ENCODE measurements at places on chromosomes 6 and 20.
A peak's percentile ranks its signal among the peaks of the same experiment; 100 is the strongest.

DNA sequence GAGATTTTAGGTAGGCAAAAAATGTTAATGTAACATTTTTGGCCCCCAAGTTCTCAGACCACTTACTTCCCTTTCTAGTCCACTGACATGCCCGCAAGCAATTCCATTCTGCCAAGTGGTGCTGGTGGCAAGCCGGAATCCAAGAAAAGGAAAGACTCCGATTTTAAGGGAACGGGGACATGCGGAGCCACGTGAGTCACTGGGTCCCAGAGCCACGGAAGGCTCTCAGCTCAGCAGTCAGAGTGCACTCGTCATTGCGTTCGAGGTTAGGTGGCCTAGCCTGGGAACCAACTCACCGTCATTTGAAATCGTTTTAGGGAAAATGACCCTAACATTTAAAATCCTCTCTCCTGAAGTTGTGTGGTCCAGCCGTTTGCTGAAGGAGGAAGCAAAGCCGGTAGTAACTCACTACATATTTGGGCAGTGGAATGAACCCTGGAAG, 711 bp upstream of the SIRT5 start:
- DNase-seq, result peak; percentile 58

- DNase-seq, result no peak
Measured at GRCh38 chr20:22834651-22835256, 200.4 kb upstream of the SSTR4 start.

GRCh38 chr6:142373268-142374090, 71.7 kb downstream of the ADGRG6 start:
- no peak for DNase-seq

DNA sequence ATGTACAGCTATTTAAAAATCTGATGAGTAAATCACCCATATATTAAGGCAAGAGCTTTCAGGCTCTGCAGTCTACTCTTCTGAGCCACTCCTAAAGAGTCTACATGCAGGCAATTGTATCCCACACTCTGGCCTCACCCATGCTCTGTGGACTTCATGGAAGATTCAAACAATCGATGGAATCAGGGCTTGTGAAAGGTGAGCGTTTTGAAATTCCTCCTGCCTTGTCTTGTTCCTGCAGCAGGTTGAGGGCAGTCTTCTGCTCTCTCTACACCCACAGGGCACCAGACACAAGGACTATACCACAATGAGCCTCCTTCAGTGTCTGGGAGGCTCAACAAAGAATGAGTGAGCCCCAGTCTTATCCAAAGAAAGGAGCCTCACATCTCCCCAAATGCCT, 51.1 kb downstream of the TBC1D7 start:
- no peak for DNase-seq

DNA sequence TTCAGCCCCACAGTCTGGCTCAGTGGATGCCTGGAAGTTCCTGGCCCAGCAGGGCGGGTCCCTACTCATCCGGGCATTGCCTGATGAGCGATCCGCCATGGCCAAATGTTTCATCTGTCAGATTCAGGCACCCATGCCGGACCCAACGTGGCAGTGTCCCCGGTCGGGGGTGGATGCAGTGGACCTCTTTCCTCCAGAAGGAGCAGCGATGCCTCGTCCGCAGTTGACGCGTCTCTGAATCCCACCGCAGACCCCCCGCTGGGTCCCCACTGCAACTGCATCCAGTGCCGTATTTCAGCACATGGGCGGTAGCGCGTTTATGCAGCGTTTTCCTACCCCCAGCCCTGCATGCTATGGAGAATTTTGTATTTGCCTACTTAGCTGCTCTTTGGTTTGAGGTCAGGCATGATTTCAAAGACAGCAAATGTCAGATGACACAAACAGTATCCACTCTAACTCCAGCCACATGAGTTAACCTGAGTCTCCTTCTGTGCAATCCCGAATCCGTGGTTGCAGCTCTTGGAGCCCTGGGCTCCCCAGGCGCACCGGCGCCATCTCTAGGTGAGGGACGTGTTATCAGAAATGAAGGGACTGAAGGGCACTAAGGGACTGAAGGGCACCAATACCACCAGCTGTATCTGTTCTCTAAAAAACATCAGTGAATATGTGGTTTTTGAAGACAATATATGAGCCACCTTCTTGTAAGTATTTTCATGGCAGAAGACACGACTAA, 72.6 kb upstream of the THBS2 start:
- no peak for DNase-seq

DNA sequence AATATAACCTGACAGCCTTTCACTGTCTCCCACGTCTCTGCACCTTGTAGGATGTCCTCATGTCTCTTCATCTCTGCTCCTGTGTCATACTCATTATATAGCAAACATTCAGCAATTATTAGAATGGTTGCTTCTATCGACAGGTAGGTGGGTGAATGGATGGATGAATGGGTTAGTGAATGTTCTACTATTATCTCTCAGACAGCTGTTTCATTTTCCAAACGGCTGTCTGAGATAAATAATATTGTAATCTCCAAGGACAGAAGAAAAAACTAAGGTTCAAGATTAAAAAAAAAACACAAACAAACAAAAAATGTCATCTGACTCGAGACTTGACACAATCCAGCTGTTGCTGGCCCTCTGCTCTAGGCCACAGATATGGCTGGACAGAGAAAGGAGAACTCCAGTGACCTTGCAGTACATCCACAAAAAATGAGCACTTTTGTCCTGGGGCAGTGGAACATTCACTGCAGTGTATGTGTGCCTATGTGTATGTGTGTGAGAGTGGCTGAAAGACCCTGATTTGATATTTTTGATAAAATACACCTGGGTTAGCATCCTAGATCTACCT, 2.1 kb downstream of the HNF4A start:
- no peak for DNase-seq

DNA sequence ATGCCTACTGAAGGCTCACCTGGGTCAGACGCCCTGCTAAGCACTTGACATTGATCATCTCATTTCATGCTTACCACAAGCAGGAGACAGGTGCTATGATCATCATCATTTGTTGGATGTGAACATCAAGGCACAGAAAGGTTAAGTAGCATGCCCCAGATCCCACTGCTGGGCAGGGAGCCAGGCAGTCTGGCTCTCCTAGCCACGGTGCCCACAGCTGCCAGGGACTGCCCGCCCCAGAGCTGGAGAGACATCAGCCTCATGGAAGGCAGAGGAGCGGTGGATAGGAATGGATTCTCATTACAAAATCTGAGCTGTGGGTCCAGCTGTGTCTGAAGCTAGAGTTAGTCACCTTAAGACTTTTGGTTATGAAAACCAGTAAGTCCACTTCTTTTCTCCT, 3.6 kb downstream of the SULF2 start:
- no peak for DNase-seq

- no peak for DNase-seq
Measured at GRCh38 chr20:43183536-43184070, 6.1 kb downstream of the PTPRT start.

DNA sequence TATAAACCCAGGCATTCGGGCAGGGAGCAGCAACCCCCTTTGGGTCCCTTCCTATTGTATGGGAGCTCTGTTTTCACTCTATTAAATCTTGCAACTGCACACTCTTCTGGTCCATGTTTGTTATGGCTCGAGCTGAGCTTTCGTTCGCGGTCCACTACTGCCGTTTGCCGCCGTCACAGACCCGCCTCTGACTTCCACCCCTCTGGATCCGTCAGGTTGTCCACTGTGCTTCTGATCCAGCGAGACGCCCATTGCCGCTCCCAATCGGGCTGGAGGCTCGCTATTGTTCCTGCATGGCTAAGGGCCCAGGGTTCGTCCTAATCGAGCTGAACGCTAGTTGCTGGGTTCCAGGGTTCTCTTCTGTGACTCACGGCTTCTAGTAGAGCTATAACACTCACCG, 111.3 kb downstream of the TMEM170B start:
- no peak for DNase-seq

DNA sequence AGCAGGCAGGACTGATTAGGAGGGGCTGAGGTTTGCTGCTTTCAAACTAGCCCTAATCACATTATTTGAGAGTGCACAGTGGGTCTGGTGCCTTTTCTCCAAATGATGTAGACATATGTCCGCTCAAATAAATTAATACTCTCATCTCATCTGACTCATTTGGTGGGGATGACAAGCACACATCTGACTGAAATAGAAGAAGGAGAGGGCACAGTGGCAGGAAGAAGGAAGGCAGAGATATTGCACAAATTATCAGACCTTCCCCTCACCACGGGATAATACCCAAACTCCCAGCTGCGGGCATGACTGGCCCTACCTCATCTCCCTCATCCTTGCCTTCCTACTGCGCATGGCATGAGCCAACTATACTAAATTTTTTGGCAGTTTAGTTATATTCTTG, 33.9 kb upstream of the TNFRSF21 start:
- no peak for DNase-seq

DNA sequence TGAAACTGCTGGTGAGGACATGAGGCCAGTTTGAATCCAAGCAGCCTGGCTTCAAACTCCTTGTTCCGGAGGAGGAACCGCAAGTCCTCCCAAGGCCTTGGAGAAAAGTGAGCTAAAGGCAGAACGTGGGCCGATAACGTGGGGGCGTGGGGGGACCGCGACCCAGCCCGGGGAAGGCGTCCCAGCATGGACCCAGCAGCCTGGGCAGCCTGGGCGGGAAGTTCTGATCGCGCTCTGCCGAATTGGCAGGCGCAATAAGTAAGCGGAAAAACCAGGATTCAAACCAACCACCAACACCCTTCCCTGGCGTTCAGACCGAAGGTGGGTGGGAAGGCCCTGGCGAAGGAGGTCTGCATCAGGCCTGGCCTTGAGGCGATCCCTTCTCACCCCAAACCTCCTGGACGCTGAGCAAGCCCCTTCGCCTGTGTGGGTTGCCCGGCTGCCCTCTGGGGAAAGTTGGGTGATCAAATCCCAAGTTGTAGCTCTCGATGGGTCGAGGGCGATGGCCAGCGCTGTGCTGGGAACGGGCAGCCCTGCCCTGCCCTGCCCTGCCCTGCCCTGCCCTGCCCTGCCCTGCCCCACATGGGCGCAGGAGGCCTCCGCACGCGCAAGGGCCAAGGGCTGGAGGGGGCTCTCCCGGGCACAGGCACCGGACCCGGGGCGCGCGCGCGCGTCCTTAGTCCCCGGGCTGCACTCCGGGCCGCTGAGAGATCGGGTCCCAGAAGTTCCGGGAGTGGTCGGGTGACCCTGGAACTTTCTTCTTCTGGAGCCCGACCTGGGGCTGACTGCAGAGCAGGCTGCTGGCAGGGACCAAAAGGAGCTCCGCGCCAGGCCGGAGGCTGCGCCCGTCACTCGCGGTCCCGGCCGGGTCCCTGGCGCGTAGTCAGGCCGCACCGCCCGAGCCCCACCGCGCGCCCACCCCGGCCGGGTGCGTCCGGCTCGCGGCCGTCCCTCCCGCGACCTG, 637 bp upstream of the SLC22A3 start:
- no peak for DNase-seq

DNA sequence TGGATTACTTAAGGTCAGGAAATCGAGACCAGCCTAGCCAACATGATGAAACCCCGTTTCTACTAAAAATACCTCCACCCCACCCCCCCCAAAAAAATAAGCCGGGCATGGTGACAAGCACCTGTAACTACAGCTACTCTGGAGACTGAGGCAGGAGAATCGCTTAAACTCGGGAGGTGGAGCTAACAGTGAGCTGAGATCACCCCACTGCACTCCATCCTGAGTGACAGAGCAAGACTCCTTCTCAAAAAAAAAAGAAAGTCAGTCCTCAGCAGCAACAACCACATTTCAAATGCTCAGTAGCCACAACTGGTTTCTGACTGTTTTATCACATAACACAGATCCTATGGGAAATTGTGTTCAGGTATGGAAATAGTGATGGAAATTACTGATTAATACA, 135.3 kb downstream of the HFE start:
- no peak for DNase-seq

DNA sequence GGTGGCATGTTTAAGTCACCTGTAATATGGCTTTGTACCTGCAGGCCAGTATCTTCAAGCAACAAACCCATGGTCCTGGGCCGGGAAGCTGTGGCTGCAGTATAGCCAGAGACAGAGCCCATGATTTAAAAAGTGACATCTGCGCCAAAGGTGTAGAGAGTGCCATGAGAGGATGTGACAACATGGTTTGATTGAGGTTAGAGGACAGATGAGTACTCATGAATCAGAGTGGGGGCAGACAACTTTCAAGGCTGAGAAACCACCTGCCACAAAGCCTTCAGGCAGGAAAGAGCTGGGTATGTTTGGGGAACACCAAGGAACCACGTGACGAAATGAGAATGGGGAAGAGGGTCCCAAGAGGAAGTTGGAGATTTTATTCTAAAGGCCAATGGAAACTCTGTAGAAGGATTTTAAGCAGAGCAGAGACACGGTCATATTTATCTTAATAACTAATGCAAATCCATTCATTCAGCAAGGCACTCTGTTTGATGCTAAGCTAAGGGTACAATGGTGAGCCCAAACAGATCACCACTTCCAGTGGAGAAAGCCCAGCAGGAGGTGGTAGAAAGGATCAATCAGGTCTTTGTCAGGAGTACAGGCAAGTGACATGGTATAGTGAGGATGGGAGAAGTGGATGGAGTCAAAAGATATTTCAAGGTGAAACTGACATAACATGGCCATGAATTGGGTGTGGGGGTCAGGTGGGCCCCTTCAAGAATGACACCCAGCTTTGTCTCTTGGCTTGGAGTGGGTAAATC, 3.4 kb upstream of the MICAL1 start:
- no peak for DNase-seq

DNA sequence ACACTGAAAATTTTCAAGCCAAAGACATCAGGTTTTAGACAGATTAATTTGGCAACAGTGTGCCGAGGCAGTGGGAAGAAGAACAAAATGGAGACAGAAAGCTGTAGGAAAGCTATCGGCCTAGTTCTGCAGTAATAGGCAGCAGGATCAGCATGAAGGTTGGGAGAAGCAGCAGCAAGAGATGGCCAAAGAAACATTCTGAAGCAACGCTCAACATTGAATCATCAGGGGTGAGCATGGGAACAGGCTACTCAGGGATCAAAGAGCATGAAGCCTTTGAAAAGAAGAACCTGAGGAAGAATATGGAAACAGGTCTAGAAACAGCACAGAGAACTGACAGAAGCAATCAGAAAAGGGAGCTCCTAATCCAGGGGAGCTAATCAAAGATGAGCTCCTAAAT, 7.1 kb upstream of the DST start:
- DNase-seq, result no peak

- DNase-seq, result peak; percentile 58
Measured at GRCh38 chr20:13105864-13106457, 97.2 kb downstream of the SPTLC3 start.

Data from lung microvascular endothelial cell (primary cell).